Stimulated activated CD4-positive, alpha-beta T cell treated with anti-CD3 and anti-CD28 coated beads, Interleukin-4, amount 100 ng/mL, for 1 hour (primary cell): ENCODE measurements at places on chromosomes 16 and 17.

DNA sequence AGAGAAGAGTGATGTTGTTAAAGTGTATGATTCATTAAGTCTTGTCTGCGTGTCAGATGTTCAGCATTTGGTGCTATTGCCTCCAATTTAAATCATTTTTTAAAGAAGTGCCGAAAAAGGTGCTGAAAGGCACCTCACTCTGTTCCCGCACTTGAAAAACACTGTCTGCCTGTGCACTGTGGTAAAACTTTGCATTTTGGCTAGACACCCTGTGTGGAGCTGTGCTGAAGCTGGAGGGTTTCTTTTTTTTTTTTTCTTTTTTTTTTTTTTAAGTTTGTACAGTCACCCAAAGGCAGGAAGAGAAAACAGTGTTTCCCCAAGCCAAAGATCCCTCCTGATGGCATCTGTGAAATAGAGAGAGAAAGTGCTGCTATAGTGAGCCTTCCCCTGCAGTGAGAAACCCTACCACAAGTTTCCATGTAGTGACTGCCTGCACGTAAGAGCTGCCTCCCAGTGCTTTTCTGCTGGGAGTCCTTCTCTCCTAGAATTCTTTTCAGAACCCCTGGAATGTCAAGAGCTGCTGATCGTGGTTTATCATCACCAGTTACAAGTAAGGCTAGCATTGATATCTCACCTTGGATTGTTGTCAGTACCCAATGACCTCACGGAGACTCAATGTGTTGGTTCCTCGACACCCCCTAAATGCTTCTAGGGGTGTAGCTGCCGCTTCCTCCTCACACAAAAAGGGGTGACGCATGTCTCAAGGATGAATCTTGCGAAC is 116.0 kb upstream of the SOX9 start:
- no peak for DNase-seq

DNA sequence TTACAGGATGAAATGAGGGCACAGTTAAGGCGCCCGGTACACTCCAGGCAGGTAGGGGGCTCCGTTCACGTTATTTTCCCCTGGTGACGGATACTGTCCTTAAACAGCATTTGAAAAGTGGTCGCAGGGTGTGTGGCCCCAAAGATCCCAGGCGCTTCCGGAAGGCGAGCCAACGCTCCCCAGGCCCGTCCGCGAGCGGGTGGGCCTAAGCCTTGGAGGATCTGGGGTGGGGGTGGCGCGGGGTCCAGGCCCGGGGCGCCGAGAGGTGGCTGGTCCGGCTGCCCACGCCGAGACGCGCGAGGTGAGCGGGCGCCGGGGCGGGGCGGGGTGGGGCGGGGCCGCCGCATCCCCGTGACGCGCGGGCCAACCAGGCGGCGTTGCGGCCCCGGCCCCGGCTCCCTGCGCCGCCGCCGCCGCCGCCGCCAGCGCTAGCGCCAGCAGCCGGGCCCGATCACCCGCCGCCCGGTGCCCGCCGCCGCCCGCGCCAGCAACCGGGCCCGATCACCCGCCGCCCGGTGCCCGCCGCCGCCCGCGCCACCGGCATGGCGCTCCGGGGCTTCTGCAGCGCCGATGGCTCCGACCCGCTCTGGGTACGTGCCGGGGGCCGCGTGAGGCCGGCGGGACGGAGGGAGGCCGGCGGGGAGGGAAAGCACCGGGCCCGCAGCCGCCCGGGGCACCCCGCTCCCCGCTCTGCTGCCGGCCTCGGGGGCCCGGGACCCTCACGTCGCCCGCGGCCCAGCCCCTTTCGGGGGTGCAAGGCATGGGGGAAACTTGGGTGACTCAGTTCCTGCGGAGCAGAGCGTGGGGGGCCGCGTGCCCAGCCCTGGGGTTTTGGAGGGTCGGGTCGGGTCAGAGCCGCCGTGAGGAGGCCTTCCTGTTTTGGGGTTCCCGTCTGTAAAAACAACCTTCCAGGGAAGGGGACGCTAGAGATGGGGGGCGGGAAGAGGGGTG is at the start of gene ABCC1:
Gene ABCC1 (plus strand): TSS at position 407 of the 951 bp plus-strand sequence. CDS start 136 bp downstream, at position 543.
- peak; percentile 63 for DNase-seq

DNA sequence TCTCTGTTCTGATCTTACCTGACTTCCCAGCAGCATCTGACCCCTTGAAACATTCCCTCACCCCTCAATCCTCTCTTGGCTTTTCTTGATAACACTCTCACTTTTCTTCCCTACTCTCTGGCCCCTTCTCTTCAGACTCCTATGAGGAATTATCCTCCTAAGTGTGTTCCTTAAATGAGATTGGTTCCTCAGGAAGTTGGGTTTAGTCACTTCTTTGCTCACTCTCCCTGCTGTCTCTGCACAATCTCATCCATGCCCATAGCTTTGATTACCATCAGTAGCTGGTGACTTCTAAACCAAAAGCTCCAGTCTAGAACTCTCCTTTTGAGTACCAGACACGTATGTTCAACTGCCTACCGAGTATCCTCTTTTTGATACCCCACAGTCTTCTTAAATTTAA is 13.0 kb downstream of the MED24 start:
- no peak for DNase-seq

DNA sequence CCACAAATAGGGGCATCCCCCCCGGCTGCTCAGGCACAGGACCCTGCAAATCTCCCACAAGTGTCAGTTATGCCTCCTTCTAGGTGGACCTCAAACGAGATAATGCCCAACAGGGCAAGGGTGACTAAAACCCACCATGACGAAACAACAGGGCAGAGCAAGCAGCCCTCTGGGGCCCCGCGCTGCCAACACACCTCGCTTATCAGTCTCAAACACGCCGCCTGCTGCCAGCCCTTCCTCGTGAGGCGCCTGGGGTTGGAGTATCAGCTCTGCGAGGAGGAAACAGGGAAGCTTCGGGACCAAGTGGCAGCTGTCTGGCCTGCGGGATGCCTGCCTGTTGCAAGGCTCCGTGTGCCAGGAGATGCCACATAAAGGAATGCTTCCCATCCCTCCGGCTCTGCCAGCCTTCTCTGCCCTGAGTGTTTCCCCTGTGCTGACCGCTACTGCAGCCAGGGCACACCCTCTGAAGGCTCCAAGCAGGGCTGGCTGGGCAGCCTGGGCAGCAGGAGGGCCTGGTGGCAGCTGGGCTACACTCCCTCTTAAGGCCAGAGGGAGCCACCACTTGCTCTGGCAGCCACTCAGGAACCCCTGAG is 2.5 kb downstream of the SMIM5 start:
- no peak for DNase-seq

DNA sequence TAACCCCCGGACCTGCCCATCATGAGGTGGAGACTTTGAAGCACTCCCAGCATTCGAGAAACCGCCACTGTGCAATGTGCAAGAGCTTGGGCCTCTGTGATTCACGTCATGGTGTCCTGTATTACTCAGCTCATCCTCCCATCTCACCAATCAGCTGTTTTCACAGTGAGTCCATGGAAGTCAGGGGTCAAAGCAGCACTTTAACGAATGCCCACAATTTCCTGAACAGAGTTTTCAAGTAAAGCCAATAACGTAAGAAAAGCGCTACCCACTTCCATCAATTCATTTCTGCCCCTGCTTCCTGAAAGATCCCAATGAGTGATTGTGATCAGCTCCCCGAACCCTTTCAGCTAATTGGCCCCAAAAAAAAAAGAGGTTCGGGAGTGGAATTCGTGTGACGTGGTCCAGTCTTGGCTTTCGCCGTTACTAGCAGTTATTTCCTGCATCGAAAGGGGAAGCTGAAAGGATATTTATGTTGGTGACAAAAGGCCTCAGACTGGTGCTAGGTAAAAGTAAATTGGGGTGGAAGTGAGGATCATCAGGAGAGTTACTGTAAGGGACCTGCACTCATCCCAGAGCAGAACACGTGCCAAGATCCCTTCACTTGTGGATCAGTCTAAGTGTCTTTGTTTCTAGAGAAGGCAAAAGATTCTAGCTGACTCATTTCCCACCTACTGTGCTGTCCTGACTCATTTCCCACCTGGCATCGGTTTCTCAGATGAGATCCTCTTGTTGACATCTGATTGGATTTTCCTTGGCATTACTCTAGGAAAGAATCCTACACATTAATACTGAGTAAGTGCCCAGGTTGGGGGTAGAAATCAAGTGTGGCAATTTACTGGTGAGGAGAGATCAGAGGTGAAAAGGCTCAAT is 136.7 kb upstream of the NUDT7 start:
- no peak for DNase-seq

DNA sequence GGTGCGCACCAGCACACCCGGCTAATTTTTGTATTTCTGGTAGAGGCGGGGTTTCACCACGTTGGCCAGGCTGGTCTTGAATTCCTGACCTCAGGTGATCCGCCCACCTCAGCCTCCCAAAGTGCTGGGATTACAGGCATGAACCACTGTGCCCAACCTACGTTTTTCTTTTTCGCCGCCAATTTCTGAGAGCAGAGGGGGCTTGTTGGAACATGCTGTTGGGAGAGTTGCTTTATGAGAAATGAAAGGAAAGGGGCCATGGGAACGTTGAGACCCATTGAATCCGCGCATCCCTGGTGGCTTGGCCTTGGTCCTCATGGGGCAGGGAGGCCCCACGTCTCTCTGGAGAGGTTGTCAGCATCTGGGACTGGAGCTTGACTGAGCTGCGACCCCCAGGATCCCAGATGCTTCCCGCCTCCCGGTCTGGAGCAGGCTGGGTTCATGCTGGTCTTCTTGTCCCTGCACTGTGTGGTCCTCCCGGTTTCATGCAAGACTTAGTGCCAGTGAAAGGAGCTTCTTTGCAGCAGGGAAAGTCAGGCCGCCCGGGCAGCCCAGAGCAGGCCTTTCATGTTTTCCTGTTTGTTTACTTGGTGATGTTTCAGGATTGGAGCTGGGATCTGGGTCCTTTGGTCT is 22.8 kb downstream of the CRISPLD2 start:
- no peak for DNase-seq

- no peak for DNase-seq
Measured at GRCh38 chr17:61475726-61476125, 23.5 kb downstream of the TBX4 start.

DNA sequence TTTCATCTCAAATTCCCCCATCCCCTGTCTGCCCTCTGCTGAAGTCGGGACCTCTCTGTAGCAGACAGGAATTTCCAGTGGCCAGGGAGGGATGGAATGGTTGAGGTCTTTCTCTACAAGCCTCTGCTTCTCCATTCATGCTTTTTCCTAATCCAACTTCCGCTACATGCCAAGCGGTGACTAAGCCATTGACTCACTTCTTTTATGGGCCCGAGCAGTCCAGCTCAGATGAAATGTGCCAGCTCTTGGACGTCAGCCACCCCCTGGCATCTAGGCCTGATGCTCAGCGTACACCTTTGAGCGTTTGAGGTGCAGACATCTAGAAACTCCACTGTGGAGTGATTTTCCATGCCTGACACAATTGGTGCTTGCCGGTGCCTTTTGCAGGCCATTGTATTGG is 40.7 kb upstream of the GPR139 start:
- DNase-seq: no peak

DNA sequence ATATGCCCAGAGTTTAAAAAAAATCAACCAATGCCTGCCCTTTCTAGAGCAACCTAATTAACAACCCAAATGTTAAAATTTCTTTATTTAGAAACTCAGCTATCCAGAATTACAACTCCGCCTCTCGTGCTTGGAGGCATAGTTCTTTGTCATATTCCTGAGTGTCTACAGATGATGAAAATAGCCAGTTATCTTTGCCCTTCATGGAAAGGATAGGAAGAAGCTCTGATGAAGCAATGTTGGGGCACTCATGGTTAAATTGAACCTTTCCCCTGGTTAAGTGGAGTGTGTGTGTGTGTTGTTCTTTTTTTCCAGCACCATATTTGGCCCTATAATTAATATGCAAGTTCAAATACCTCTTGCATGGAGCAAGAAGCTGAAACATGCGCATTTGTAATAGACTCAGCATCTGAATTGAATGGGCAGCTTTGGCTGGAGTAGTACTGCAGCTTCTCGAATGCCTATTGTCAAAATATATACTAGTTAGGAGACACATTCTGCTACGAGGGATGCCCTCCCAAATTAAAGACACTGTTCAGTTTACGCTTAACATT is 506.2 kb downstream of the WWOX start:
- DNase-seq: no peak

DNA sequence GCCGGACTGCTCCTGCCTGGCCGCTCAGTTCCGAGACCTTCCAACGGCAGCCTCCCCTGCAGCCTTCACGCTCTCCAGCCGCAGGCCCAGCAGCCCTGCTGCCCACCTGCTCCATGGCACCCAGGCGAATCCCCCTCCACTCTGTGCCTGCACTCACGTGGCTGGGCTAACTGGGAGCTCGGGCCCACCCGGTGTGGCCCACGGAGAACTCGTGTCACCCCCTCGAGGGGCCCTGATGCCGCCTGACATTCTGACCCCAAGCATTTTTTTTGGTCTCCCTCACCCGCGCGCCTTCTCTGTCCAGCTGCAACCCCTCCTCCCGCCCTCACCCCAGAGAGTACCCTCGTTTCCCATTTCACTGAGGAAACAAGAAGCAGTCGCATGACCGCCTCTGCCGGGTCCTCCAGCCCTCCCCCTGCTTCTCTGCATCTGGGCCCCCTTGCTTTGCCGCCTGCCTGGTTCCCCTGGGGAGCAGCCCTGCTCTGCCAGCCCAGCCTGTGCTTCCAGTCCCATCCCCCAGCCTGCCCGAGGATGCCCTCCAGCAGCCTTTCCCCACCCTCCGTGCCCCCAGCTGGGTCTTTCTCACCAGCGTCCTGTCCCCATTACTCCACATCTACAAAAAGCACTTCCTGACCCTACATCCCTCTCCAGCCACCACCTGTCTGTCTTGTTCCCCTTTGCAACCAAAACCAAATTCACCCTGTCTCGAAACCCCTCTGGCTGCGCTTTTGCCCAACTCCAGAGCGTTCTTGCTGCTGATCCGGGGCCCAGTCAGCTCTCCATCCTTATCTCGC is 146.4 kb upstream of the CHMP6 start:
- DNase-seq: no peak

DNA sequence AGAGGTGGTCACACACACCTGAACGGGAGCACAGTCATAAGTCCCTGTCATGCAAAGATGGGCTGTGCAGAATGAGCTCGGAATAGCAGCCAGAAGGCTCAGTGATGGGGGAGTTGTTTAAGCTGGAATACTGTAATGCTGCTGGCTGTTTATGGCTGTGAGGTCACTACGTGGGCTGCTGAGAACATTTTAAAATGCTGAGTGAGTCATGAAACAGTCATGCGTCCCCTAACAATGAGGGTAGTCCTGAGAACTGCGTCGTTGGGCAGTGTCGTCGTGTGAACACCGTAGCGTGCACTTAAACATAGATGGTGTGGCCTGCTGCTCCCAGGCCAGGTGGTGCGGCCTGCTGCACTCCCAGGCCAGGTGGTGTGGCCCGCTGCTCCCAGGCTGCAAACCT is 39.7 kb downstream of the TBCD start:
- no peak for DNase-seq

DNA sequence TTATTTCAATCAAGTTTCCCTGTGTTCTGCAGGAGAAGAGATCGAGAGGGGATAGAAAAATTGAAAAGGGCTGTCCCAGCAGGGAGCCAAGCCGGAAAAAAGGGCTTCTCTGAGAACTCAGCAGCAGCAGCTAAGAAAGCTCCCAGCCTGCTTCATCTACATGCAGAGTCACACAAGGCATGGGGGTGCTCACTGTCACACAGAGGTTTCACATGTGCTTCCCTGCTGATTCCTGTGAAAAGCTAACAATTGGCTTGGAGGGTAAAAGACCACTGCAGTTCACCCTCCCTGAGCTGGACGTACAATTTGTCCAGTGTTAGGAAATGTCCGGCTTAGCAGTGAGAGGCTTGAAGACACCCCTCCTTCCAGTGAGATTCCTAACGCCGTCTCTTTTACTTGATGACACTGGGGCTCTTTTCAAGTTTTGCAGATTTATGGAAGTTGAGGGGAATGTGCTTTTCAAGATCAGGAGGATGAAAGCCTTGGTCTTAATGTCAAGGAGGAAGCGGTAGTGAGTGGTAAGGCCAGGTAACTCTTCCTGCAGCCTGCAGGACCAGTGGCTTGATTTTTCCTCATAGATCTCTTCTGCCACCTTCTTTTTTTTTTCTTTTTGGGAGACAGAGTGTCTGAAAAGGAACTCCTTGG is 85.6 kb downstream of the WNT3 start:
- DNase-seq: no peak
